ENCODE measurements at places on chromosomes 2 and 18. TPM values are rescaled to one million over a fixed set of nuclear protein-coding genes. Genes with fewer than 3 reads are reported as not detected.

AOX1 gene
- polyA plus RNA-seq = 0.67 TPM

LRRFIP1 gene
- polyA plus RNA-seq = 168 TPM

IL1RN gene
- 0.49 TPM for polyA plus RNA-seq

DNA sequence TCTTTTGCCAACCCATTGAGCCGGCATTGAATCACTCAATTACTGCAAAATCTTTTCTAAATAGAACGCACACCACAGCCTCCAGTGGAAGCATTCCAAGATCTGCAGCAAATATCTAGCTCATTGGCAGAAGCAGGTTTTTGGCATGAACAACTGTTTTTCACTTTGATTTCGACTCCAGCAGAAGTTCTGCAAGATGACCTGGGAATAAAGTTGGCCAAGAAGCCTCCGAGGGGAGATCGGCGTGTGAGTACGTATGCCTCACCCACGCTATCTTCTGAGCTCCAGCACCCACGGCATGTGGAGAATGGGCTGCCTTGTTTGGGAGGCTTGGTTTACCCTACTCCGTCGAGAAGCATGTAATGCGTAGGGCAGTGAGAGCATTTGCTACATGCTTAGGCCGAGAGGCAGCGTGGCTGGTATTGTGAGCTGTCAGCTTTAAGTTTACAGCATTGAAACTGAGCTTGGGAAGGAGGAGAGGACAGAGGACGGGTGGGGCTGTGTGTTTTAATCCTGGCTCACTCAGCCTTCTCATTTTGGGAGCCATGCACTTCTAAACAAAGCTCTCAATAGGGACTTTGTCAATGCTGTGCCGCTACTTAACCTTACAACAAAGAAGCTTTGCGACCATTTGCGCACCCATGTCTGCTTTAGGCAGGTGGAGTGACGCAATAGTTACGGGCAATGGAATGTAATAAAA is 10.5 kb downstream of the PCARE start:
- DNase-seq = peak; percentile 25

GRCh38 chr2:210591663-210592062 is 35.3 kb downstream of the CPS1 start:
- no peak for DNase-seq

DNA sequence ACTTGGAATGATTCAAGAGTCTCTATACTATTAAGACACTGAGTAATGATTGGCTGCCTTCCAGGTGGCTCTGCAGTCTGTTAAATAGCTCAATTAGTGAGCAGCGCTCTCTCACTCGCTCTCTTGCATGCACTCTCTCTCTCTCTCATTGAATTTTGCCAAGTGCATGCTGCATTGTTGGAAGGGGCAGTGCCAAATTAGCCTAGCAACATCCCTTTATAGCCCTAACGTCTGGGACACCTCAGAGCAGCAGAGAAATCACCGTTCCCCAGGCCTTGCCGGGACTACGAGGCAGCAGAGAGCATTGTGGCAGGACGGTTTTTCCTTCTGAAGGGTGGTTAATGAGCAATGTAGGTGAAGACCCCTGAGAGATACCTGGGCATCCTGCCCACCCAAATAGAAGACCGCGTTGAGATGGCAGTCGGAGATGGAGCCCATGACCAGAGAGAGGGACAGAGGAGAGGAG is 447.6 kb upstream of the POU3F3 start:
- DNase-seq = peak; percentile 26

- no peak for DNase-seq
Observed at GRCh38 chr2:168314236-168314635, 66.8 kb upstream of the STK39 start.

- no peak for DNase-seq
Observed at GRCh38 chr2:60979231-60979630, 38.3 kb upstream of the PEX13 start.

Measured in forelimb muscle (tissue), 1 donor.